ENCODE measurements at places on chromosomes 5 and 9.

DNA sequence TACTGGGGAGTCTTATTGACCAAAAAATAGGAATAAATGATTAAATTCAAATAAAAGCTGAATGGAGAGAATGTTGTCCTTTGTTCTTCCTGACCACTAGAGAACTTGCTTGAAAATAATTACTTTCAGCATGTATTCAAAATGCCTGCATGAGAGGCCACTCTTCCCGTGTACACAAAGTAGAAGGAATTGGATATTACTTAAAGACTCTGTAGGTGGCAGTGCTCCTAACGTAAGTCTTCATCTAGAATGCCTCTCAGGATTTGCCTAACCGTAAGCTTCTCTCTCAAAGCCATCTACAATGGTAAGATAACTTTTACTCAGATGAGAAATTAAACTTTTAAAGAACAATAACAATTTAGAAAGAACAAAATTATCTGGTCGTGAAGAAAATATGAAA lies 620.0 kb upstream of the CCNG1 start:
- DNase-seq, result no peak

DNA sequence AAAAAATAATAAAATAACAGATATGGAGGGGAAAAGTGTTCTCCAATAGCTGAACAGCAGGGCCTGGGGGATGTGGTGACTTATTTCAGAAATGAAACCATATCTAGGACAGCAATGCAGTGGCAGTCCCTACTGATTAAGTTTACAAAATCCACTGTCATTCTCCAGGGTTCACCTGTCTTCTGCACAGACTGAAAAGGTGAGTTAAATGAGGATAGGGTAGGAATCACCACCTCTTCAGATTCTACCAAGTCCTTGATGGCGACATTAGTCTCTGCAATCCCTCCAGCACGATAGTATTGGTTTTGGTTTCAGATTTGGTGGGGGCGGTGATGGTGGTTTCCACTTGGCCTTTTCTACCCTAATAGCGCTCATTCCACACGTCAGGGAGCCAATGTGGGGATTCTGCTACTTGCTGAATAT lies 32.3 kb upstream of the NPM1 start:
- DNase-seq, result no peak

DNA sequence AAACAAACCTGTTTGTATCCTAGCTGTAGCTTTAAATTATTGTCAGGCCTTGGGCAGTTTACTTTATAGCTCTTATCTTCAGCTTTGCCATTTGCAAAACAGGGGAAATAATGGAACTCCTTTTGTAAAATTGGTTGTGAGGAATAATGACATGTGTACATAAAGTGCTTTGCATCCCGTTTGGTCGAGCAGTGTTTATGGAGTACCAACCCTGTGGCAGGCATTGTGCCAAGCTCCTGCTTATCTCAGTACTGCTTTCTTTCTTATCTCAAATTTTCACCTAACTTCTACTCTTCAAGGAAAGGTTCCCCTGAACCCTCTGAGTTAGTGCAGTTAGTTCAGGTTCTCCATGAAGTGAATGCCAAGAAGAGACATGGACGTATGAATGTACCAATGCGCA lies 9.4 kb upstream of the TENT2 start:
- no peak for DNase-seq

DNA sequence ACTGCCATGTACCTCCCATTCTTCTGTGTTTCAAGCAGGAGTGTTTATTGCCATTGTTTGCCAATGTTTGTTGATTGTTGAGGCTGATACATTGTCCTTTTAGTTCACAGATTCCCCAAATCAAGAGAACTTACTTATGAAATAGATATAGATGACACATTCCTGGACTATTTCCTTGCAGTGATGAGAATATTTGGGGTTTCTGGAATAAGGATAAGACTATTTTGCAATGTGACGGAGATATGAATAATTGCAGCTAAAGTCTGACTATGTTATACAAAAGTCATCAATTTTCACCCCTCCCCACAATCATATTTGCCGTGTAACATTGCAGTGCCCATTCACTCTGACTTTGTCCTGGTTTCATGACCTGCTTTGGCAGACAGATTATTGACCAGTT lies 460.8 kb downstream of the CDH10 start:
- no peak for DNase-seq

GRCh38 chr5:82753374-82753773 lies 323.8 kb downstream of the TMEM167A start:
- no peak for DNase-seq

DNA sequence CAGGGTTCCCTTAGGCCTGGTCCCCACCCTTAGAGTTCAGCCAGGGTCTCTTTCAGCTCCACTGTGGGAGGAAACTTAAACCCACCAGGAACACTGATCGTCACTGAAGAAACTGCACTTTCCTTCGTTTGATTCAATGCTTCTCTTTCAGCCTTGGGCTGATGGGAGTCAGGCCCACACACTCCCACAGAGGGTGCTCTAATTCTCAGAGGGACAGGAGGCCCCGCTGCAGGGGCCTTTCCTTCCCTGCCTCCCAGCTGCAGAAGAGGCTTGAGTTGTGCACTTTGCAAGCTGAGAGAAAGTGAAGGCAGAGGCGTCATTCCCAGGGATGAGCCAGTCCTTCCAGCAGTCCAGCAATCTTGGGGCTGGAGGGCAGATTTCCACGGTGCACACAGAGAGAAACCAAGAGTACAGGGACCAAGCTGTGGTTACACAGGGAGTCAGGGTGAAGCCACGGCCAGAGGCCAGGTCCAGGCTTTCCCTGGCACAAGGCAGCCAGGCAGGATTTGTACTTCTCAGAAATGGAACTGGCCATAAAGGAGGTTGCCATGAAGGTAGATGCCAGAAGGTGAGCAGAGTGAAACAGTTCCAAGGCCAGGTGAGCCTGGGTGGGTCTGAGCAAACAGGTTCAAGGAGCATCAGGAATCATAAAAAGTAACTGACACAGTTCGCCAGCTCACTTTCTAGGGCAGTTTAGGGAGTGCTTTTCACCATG lies 10.4 kb upstream of the GLIPR2 start:
- no peak for DNase-seq

DNA sequence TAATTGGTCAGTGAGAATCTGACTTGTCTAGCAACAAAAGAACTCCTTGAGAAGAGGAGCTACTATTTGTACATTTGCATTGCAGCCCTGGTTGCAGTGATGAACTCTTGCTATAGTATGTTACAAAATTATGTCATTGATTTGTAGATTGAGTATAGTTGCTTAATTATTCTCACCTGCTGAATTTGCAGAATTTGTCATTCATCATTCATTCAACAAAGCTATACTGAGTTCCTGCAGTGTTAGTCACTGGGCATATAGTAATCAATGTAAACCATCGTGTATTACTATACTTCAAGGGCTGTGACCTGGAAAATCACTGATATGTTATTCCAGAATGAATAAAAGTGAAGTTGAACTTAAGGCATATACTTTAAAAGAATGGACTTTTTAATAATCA lies 50.1 kb downstream of the SLC1A3 start:
- no peak for DNase-seq

DNA sequence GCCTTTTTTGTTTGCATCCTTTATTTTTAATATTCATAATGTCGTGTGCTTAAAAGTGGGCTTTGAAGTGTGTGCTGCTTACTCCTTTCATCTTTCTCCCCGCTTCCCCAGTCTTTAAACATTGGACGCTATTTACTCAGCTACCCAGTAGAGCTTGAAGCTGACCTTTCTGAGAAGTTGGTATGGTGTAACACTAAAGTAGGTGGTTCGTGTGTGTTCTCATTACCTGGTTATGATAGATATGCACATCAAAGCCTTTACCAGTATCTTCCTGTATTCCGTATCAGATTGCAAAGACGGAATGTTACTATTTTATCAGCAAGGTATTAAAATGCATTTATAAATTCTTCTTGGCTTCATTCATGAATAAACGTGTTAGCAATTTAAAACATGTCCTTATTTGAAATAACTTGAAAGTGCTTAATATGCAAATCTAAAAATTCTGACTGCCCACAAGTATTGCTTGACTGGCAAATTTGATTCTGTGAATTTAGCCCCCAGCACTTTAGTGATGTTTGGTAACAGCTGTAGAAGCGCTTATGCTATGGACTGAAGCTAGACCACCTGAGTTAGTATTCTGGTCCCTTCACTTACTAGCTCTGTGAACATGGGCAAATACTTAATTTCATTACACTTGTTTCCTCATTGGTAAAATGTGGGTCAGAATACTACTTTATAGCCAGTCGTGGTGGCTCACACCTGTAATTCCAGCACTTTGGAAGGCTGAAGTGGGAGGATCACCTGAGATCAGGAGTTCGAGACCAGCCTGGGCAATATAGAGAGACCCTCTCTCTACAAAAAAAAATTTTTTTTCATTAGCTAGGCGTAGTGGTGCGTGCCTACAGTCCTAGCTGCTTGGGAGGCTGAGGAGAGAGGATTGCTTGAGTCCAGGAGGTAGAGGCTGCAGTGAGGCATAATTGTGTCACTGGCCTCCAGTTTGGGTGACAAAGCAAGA lies 1.7 kb downstream of the RRAGA start:
- no peak for DNase-seq

DNA sequence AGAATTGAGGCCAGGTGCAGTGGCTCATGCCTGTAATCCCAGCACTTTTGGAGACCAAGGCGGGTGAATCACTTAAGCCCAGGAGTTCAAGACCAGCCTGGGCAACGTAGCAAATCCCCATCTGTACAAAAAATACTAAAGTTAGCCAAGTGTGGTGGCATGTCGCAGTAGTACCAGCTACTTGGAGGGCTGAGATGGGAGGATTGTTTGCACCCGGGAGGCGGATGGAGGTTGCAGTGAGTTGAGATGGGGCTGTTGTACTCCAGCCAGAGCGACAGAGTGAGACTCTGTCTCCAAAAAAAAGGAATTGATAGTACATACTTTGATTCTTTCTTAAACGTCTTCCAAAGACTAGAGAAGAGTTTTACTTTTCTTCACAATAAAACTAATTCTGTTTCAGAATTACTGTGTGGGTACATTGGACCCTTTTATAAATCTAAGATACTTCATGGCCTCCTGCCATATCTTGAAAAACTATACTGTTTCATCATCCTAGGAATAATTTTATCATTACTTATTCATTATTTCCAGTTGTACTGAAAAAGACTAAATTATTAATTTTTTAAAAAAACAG lies 132.0 kb upstream of the GRHPR start:
- no peak for DNase-seq

DNA sequence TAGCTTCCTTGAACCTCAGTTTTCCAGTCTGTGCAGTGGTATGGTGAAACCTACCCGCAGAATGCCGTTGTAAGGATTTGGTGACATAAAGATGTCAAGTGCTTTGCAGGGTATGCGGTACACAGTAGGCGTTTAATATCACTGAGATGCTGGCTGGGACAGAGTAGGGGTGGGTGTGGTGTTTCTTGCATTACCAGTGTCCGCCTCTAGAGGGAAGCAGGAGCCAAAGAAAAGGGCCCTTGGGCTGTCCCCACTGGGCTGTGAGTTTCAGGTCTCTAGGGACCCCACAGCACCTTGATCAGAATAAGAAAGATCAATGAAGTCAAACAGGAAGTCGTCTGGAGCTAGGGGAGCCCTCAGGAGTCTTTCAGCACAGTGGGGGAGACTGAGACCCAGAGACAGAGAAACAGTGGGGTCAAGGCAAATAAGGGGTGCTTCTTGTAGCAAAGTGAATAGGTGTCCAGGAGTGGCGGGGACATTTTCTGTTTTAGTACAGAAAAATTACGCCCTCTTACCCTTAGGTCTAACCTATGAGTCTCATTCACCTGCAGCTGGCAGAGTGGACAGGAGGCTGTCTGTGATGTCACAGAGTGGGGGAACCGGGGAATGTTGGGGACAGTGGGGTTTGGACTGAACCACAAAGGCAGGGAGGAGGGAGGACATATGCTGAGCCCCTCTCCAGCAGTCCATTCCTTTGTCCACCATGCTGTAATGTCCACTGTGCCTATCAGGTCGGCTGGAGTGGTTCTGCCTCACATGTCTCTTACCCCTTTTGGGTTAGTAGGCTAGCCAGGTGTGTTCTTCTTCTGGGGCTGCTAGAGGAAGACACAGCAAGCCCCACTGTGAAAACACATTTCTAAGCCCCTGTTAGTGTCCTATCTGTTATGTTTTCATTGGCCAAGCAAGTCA lies 4.7 kb upstream of the TEX53 start:
- peak; percentile 60 for DNase-seq

DNA sequence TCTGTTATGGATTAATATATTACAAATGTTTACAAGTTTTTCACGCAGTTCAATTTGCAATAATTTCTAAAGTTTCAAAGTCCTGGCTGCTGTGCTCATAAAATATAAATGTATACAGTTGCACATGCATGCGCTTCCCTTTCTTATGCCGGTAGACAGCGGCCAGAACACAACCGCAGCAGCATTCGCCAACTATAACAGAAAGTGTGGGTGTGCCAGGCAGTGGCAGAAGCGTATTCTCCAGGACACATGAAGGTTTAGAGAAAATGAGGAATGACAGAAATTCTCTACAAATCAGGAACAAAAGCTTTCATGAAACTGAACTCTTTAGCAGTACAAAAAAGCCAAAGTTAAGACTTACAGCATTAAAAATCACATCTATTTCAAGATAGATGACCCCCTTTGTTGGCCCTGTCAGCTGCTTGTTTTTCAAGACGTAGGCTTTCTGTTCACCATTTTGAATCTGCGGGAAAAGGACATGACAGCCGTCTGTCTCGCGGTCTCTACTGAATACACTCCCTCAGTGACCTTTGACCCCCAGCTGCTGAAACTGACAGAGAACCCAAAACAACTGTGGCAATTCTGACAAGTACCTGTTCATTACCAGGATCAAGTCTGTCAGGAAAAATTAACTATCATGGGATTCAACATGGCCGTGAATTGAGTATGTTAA lies 252.2 kb downstream of the SLF1 start:
- DNase-seq, result no peak

DNA sequence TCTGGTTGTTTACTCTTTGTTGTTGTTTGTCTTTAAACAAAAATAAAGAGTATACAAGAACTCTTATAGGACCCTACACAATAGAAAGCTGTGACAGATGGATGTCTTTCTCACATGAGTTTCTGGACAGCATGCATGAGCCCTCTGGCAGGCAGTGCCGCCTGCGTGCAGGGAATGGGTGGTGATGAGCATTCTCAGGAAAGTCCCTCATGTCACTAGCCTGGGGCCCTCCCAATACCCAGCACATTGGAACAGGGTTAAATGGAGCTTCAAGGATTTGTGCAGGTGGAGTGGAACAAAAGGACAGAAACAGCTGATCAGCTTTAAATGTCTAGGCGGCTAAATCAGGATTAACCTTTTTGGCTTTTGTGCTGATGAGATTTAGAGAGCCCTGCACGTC lies 181.0 kb upstream of the CD180 start:
- no peak for DNase-seq
